NCI-H1092 treated with DMSO at 0.1 percent for 48 hours (cell line): ENCODE measurements at places on chromosomes 16 and 17.

GRCh38 chr16:28984619-28985135 is at the start of gene LAT:
Gene LAT (plus strand): TSS chr16:28985052. CDS start chr16:28985418, 366 bp downstream.
- DNase-seq = no peak

DNA sequence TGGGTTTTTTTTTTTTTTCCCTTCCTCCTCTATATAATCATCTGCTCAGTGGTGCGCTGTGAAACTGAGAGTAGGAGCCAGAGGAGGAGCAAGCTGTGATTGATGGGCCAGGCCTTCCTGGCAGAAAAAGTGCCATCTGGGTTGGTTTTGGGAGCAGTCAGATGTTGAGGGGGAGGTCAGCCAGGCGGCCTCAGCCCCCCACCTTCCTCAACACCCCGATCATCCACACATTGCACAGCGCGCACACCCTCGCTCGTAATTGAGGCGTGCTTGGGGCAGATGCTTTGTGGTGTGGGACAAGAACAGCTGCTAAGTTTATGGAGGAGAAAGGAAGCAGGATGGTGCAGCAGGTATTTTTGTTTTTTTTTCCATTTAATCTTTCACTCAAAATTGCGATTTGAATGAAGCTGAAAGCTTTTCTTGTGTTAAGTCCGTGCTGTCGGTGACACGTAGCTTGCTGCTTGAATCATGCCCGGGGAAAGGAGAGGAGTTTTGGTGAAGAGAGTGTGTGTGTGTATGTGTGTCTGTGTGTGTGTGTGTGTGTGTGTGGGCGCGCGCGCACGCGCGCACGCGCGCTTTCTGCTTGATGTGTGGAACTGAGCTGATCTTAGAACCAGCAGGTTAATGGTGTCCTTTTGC is 177.4 kb downstream of the RBFOX1 start:
- DNase-seq = no peak

DNA sequence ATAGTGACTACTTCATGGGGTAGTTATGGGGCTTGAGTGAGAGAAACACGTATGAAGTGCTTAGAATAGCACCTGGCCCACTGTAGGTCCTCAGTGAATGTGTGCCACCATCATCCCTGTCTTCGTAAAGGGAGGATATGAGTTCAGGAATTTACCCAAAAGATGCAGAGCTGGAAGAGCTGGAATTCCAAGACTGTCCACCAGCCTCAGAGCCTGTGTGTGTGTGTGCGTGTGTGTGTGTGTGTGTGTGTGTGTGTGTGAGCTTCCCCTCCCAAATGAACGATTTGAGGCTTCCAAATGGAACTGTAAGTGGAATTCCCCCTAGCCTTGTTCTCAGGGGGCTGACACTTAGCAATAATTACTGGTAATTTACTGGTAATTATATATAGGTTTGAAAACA is 27.3 kb downstream of the WFDC1 start:
- DNase-seq = no peak

DNA sequence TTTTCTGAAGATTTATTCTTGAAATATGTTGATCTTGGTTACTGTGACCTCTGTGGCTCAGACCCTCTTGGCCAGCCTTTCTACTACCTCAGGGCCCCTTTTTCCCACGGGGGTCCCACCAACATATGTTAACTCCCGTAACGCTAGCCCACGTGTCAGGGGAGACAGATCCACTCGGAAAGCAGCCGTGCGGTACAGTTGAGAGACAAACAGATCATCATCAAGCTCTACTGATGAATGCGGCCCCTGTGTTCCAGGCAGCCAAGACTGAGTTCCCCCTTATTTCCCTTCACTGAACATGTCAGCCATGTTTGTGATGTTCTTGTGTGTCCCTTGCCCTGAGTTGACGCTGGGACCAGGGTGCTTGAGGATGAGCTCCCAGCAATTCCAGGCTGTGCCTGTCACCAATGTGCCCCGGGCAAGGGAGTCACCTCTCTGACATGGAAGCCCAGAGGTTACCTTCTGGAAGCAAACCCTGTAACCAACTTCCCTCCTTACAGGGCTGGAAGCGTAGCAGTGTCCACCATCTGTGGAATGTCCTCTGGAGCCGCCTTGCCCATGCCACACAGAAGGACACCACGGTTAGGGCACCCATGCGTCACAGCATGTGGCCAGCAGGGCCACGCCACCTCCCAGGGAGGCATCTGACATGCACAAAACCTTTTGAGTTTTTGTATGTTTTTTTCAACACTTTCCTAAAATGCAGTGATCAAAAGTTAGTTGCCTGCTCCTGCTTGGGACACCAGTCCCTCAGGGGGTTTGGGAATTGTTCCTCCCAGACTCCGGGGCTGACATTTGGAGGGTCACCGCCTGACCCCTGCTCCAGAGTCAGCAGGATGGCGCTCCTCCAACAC is 193.7 kb upstream of the CHMP6 start:
- DNase-seq = no peak

DNA sequence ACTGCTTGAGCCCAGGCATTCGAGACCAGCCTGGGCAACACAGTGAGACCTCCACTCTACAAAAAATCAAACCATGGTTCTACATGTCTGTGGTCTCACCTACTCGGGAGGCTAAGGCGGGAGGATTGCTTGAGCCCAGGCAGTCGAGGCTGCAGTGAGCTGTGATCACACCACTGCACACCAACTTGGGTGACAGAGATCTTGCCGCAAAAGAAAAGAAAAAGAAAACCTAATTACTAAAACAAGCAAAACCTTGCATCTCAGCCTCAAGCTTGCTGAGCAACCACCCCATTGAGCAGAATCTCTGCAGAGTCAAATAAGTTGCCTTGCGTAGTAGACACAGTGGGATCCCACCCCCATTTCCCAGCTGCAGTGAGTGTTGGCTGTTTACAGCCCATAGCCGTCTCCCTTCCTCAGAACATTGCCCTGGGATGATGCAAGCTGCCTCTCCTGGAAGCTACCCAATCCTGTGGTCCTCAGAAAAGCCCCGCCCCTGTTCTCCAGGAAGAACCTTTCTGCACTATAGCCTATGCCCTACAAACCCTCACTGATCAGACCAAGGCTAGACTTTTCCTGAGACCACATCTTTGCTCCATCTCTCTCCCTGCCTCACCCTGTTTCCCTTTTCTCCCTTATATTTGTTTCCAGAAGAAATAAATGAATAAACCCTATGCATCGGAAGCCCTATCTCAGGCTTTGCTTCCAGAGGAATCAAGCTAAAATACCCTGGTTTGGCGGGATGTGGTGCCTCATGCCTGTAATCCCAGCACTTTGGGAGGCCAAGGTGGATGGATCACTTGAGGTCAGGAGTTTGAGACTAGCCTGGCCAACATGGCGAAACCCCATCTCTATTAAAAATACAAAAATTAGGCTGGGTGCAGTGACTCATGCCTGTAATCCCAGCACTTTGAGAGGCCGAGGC is 16.7 kb upstream of the ERN2 start:
- DNase-seq = no peak
